Germinal center (tissue), 1 donor: ENCODE measurements at places on chromosomes 7 and 10.

DNA sequence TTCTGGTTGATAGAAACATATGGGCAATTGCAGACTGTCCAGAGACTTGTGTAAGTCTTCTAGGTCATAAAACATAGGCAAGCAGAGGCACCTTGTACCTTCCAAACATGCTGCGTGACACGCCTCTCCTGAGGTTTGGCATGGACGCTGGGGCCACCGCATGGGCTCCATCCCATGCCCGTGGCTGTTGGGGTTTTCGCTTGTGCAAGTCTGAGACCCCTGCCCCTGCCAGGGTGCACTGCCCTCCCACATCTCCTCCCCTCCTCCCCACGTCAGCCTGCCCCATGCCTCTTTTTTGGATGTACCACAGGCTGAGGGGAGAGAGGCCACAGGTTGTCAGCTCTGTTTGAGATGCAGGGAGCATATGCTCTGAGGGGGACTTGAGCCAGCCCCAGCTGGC, 19.0 kb downstream of the EIF3B start:
- no peak for DNase-seq

DNA sequence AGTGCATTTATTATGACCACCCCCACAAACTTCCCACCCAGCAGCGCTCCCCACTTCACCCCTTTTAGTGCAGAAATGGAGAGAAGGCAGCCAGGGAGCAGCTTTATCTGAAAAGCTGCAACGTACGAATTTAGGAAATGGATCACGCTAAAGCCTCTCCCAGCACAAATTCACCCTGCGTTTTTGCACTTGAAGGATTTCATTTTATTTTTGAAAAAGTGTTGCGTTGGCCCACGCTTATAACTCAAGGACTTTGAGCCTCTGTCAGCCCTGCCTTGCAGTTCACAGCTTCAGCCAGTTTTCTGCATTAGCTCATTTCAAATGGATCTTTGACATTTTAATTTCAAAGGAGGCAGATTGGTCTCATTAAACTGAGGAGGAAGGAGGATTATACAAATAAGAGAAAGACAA, 556.1 kb downstream of the KCNMA1 start:
- no peak for DNase-seq

DNA sequence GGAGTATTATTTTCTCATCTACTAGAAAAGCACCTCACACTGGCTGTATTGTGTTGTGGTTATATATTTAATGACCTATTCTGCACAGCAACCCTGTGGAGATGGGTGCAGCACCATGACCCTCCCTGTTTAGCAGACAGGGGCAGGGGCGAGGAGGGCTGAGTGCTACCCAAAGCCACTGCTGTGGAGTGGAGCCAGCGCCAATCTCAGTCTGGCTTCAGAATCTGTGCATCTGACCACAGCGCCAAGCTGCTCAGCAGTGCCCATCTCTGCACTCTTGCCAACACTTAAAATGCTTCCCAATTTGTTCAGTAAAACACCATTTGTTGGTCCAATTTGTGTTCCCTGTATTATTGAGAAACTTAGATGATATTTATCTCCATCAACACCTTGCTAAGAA, 239.1 kb downstream of the ZMYND11 start:
- no peak for DNase-seq

- DNase-seq = no peak
These were observed 87.7 kb downstream of the ZNF438 start for GRCh38 chr10:30944005-30944404.
